Endodermal cell (in vitro differentiated cells): ENCODE measurements at places on chromosomes 5 and 9. TPM values are rescaled to one million over a fixed set of nuclear protein-coding genes. Genes with fewer than 3 reads are reported as not detected.

The SEMA5A gene
- total RNA-seq, result 30.5 and 46.8 TPM in 2 replicates

The SAPCD2 gene
- 18.4 to 25.1 TPM (median 24.9 TPM) in 3 replicates for total RNA-seq

The ADRB2 gene
- total RNA-seq, result 0.42 to 0.80 TPM (median 0.46 TPM) in 3 replicates

The SLC1A1 gene
- 11.3 and 15.8 TPM in 2 replicates for total RNA-seq

The SPAG8 gene
- 1.0 and 1.4 TPM in 2 replicates for total RNA-seq

The ACOT12 gene
- total RNA-seq, result 0.42 TPM in 1 of 2 replicates, not detected in the other

The SPATA31A3 gene
- not detected in 2 replicates for total RNA-seq

The KCTD16 gene
- 0.44 to 3.2 TPM (median 0.65 TPM) in 3 replicates for total RNA-seq

The QRFP gene
- not detected in 3 replicates for total RNA-seq

The INSL6 gene
- not detected in 2 replicates for total RNA-seq

The SREK1IP1 gene
- 52.9 to 105 TPM (median 55.1 TPM) in 3 replicates for total RNA-seq

The CTXN3 gene
- total RNA-seq, result not detected in 3 replicates

The ITK gene
- total RNA-seq, result 0.31 and 0.36 TPM in 2 replicates
